Ammon's horn (tissue), 1 donor: ENCODE measurements at places on chromosomes 1 and 21.

GRCh38 chr1:118081387-118081786 lies 103.6 kb downstream of the SPAG17 start:
- no peak for DNase-seq

DNA sequence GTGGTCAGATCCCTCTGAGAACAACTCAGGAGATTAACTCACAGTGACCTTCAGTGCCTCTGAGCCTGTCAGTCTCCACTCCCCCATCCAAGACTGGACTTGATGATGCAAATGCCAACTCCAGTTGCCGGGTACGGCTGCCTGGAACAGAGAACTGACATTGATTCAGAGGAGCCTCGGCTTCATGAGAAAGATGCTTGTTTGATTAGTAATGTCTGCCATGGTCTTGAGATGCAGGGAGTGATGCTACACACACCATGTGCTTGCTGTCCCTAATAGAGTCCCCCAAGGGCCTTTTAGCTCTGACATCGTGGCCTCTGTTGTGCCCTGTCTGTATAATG lies 51.8 kb upstream of the LRP8 start:
- DNase-seq: no peak

- no peak for DNase-seq
Measured at GRCh38 chr21:26167593-26167992, 3.0 kb downstream of the APP start.

GRCh38 chr1:17538428-17539117 lies 925 bp upstream of the ARHGEF10L start:
- no peak for DNase-seq

GRCh38 chr1:151976858-151977257 lies 16.8 kb downstream of the S100A10 start:
- no peak for DNase-seq

- DNase-seq: no peak
Measured at GRCh38 chr21:41923186-41923585, 30.6 kb downstream of the C2CD2 start.

DNA sequence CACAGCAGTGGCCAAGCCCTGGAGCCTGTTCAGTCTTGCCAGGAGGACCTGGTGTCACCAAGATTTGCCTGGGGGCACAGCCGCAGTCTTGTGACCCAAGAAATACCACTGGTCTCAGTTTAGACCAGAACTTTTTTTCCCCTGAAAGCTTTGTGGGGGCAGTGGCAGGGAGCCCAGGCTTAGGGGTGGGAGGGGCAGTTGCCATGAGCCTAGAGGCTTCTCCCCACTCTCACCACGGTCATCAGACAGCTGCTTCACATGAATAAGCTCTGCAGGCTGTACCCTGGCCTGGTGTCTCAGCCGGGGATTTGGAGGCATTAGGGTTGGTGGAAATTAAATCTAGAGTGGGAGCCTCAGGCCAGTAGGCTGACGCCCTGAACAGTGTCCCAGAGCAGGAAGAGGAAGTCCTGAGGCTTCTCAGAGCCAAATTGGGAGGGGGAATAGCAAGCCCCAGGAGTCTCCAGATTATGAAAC lies 73.7 kb downstream of the SLC16A1 start:
- DNase-seq: no peak

DNA sequence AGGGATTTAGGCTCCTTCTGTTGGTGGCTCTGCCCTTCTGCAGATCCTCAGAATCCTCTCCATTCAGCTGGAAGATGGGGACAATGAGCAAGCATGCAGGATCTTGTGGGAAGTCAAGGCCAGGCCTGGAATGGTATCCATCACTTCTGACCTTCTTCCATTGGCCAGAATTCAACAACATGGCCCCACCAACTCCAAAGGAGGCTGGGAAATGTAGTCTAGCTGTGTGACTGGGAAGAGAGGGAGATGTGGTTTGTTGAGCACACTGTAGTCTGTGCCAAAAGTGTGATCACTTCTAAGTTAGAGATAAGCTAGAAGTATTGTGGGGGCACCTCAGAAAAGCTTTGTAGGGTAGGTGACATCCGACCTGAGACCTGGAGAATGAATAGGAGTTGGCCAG lies 60.4 kb upstream of the WNT4 start:
- DNase-seq: no peak

GRCh38 chr1:222334026-222334680 lies 213.8 kb downstream of the HHIPL2 start:
- no peak for DNase-seq

DNA sequence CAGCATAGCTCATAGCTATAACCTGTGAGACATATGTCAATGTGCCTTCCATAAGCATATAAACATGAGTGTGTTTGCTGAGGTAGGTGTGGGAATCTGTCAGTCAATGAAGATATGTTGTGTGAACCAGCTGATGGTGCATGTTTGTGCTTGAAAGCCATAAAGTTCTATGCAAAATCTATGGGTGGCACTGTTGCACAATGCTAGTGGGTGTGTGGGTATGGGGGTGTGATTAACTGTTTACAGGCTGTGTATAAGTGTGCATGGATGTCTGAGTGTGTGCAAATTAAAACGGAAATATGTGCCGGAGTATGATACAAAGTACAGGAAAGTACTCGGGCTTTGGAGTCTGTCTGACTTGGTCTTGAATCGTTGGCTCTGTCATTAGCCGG lies 1.0 kb upstream of the ATP2B4 start:
- DNase-seq: peak; percentile 84

DNA sequence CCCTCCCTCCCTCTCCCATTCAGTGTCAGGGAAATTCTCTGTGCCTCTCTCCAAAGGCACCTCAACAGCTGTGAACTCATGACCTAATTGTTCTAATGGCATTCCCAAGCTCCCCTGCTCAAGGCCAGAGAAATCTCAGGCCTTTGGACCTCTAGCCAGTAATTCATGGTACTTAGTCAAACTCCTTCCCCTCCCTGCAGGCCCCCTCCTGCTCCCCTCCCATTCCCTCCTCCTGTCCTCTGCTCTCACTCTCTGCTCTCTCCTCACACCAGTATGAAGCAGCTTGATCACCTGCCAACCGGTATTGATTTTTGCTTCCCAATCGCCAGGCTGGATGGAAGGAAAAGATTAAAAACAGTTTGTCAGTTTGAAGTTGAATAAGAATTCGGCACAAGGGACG lies 370.5 kb upstream of the PBX1 start:
- no peak for DNase-seq

DNA sequence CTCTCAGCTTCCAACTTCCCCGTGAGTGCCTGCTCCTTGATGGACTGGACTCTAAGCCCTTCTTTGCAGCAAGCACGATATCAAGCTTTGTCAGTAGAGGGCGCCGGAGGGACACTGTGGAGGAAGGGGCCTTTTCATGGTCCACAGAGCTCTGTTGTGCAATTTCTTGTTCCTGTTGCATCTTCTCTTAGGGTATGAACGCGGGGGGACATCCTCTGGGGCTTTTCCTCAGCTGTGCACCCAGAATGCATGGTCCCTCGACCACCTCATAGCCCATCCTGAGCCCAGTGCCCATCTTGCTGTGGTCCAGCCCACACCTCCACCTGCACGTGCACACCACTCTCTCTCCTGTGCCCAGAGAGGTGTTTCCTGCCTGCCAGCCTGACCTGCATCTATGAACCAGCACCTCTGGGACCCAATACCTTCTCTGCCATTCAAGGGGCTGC lies 556.8 kb downstream of the PTPRU start:
- peak; percentile 86 for DNase-seq

GRCh38 chr1:75797273-75797588 lies 549 bp downstream of the MSH4 start:
- DNase-seq: no peak

GRCh38 chr1:209430107-209430506 lies 153.4 kb upstream of the CAMK1G start:
- no peak for DNase-seq

DNA sequence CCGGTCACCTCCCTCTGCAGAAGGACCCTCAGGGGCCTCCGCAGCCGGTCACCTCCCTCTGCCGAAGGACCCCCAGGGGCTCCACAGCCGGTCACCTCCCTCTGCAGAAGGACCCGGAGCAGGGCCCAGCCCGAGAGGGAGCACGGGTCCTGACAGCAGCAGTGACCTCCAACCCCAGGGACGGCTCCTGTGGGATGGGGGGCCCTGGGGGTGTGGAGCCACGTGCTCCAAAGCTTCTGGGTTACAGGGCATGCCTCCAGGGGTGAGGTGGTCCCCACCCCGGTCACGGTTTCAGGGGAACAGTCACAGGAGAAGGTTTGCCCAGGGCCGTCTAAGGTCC lies 40.3 kb downstream of the SLC19A1 start:
- no peak for DNase-seq

DNA sequence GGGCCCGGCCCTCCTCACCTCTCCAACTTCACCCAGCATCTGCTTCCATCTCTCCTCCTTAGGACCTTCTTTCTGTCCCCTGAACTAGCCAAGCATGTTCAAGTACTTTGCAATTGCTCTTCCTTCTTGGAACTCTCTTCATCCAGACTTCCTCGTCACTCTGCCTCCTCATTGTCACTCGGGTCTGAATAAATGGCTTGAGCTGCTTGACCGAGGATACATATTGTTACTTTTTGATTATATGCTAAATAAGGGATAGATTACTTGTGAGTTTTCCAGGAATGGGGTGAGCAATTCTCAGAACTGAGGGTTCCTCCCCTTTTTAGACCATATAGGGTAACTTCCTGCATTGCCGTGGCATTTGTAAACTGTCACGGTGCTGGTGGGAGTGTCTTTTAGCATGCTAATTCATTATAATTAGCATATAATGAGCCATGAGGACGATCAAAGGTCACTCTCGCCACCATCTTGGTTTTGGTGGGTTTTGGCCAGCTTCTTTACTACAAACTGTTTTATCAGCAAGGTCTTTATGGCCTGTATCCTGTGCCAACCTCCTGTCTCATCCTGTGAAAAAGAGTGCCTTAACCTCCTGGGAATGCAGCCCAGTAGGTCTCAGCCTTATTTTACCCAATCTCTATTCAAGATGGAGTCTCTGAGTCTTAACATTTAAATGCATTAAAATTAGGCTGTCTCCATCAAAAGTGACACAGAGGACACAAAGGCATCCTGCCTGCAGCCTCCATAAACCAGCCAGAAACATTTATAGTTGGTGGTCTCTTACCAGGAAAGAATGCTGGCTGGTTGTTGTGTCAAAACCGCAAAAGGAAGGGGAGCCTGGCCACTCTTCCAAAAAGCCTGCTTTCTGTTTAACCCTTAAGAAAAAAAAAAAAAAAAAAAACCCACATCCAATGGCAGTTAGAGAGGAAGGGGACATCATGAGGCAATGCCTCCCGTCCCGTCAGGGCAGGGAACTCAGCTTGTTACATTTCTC lies 179.3 kb downstream of the KAZN start:
- DNase-seq: no peak

GRCh38 chr1:28358716-28359115 lies 10.8 kb upstream of the PHACTR4 start:
- no peak for DNase-seq

GRCh38 chr1:25996966-25997827 lies 666 bp downstream of the PAFAH2 start:
- DNase-seq: peak; percentile 42

GRCh38 chr1:18511874-18512150 lies 31.1 kb downstream of the KLHDC7A start:
- DNase-seq: no peak

DNA sequence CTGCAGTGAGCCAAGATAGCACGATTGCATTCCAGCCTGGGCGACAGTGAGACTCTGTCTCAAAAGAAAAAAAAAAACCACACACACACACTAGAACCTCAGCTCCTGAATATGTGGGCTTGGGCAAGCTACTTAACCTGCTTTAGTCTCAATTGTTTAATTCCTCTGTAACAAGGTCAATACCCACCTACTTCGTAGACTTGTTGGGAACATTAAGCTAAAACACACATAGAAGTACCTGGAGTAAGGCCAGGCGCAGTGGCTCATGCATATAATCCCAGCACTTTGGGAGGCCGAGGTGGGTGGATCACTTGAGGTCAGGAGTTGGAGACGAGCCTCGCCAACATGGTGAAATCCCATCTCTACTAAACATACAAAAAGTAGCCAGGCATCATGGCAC lies 77.1 kb downstream of the CLSTN1 start:
- DNase-seq: no peak

DNA sequence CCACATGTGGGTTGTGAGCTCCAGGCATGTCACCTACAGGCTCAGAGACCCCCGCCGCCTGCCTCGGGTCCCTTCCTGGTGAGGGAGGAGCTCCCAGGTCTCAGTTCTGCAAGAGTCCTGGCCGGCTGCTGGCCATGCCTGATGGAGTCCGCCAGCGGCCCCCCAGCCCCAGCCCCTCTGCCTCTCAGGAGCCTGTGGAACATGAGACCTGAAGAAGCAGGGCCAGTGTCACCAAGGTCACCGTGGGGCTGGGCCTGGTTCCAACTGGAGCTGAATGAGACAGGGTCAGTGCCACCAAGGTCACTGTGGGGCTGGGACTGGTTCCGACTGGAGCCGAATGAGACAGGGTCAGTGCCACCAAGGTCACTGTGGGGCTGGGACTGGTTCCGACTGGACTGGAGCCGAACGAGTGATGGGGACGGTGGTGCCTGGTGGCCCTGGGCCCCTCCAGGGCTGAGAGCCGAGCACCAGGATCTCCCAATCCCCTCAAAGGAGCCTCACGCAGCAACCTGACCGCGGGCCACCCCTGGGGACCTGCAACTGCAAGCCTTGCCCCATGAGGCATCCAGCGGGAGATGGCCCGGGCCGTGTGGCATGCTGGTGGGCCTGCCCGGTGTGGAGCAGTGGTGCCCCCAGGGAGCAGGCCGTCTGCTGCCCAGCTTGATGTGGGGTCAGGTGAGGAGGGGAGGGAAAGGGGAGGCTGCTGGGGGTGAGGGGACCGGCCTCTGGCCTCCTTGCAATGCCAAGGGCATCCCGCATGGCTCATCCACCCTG lies 14.5 kb upstream of the PTTG1IP start:
- DNase-seq: no peak

DNA sequence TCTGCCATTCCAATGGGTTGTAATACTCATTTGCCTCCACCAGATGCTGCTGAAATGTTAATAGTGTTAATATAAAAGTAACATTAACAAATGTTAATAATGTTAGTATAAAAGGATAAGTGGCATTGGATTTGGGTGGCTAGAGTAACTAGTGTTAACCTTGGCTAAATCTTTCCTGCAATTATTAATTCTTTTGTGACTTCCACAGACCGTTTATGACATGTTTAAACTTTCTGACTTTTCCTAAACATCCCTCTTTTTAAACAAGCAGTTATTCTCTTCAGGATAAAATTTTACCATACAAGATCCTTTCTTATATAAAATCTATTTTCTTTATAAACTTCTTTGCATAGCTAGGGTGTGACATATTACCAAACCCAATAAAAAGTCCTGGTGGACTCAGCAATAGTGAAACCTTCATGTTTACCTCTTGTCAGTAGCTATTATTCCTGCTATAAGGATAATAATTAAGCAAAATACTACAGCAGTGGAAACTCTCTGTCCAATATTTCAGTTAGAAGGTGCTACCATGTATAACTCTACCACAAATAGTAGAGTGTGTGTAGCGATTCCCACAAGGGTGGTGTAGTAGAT lies 41.5 kb downstream of the CCDC30 start:
- no peak for DNase-seq

GRCh38 chr1:107879346-107879745 lies 85.6 kb downstream of the VAV3 start:
- DNase-seq: no peak

GRCh38 chr21:23160914-23161313 lies 2162.7 kb downstream of the NCAM2 start:
- no peak for DNase-seq

- no peak for DNase-seq
Measured at GRCh38 chr1:173253046-173253445, 45.9 kb upstream of the TNFSF4 start.
